ENCODE measurements at places on chromosomes 6 and 20.

- DNase-seq = no peak
Measured at GRCh38 chr6:26059941-26060340, 27.3 kb upstream of the HFE start.

DNA sequence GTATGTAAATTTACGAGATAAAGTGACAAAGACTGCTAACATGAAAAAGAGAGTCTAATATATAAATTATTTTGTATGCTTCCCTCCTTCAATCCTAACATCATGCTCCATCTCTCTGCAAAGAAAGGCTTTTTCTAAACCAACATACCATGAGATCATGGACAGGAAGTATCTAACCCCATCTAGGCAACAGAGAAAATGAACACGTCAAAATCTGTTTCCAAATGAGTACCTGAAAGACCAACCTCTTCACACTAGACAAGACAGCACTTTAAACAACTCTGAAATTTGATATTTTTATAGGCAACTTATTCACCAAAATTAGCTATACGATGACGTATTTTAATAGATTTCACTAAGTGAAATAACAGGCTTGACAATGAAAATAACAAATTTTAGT, 54.6 kb downstream of the MAN1A1 start:
- no peak for DNase-seq

- DNase-seq = no peak
Measured at GRCh38 chr20:15241681-15242080, 904.3 kb upstream of the FLRT3 start.

DNA sequence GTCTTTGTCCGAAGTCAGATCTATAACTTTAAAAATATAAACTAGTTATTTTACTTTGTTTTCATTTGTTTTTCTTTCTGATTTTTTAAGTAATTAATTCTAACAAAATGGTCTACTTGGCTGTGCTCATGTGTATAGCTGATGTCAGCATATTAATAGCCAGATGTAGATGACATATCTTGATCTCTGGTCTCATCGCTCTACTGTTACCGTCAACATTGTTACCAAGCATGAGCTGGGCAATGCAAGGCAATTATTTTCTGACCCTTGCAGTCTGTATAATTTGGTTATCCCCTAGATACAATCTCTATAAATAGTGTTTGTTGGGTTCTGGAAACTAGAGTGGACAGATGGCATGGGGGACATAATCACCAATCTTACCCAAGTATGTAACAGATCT, 151.6 kb upstream of the PTPRK start:
- no peak for DNase-seq

DNA sequence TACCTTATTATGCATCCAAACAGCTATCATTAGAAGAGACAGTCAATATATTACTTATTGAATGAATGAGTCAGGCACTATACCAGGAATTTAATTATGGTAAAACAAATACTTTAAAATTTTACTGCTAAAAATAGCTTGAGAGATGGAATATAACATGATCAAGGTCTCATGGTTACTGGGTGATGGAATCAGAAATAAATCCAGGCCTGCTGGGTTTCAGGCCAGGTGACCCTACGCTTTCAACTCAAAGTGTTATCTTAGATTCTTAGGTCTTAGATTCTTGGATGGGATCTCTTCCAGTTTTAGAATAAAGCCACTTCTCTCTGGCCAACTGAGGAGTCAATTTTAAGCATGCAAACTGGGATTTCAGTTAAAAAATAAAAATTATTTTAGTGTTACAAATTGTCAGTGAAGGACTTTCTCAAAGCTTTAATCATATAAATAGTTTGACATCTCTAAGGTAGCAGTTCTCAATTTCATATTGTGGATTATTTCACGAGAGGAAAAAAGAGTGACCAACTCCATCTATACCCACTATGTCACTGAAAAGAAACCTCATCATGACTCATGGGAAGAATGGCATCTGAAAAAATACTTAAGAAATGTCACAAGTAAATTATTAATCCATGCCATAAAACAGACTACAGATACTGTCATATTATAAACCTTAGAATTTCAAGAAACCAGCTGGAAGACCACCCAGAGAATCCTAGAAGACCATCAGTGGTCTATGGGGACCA, 283.4 kb upstream of the RUNX2 start:
- no peak for DNase-seq

DNA sequence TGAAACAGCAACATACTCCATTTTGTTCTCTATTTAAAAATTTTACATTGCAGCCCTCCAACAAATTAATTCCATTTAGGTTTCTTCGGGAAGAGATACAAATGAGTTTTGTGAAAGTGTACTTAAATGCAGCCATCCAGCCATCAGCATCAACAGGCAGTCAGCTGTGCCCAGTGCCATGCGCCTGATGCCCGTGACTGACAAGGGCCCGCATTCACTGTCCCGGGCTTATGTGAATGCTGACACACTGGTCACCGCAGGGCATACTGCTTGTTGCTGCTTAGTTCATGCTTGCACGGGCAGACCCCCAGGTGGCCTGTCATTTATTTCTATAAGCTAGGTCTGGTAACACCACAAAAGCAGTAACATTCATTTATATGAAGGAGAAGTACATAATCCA, 224.9 kb upstream of the QKI start:
- DNase-seq = no peak

DNA sequence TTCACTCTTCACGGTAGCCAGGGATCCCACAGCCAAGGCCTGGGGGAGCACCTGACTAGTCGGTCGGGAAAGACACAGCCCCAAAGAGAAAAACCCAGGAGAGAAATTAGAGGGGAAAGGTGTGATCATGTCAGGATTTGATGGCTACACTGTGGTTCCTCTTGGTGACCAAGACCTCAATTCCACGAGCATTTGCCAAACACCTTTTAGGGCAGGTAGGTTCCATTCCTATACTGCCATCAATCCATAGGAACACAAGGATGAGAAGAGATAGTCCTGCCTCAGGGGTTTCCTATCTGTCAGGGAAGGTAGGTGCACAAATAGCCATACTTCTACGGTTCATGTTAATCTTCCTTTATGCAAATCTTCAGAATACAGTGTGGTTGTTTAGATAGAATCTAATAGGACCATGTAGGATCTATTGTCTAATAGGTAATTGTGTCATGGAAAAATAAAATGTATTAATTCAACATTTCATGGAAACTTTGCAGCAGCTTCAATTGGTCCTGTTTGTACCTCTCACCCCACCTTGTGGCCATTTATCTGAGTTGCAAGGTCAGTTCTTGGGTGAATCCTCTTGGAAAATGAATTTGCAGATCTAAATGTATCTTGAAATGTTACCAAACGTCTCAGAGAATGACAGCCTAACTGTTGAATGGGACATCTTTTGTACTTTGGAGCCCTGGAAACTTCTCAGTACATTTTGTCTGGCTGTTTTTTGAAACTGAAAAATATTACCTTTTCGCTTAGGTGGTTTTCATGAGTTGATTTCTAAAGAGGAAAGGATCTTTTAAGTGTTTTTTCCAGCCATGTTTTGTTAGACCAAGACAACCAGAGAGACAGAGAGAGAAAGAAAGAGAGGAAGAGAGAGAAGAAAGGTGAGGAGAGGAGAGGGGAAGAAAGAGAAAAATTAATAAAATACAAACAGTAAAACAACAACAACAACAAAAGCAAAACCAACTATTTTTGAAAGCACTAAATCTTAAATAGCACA, 33.7 kb upstream of the IYD start:
- peak; percentile 24 for DNase-seq

- DNase-seq = no peak
Measured at GRCh38 chr6:69265706-69266105, 531.1 kb downstream of the LMBRD1 start.

GRCh38 chr20:14830466-14830865, 493.1 kb upstream of the FLRT3 start:
- no peak for DNase-seq

DNA sequence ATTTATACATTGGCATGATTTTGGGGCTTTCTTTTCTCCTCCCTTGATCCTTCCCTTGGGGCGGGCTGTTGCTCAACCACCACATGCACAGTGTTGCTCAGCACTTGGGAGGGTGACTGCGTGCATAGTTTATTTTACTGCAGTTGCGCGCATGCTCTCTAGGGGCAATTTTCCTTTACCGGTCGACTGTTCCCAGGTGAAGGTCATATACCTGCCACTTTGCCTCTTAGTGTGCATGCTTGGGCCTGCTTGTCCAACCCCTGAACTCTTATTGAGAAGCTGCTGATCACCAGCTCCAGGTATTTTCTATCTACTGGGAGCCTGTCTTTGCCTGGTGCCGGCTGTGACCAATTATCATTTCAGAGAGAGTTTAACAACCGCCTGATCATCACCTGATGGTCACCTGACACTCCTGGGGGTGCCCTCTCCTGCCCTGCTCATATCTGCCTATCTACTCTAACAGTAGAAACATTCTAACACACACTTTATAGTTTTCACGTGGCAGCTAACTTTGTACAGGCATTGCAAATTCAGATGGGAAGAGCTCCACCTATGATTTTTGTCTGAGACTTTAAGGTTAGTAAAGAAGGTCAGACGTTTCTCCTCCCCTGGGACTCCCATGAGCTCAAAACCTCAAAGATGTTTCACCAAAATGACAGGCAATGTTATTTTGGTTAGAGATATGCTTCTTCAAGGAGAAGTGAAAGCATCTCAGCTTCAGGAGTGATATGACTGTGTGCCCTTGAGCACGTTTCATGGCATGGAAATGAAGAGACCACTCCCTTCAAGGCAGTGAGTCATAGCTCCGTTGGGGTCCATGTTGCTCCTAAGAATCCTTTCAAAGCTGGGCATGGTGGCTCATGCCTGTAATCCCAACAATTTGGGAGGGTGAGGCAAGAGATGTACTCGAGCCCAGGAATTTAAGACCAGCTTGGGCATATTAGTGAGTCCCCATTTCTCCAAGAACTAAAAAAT, 227.5 kb upstream of the MYLIP start:
- DNase-seq = no peak

DNA sequence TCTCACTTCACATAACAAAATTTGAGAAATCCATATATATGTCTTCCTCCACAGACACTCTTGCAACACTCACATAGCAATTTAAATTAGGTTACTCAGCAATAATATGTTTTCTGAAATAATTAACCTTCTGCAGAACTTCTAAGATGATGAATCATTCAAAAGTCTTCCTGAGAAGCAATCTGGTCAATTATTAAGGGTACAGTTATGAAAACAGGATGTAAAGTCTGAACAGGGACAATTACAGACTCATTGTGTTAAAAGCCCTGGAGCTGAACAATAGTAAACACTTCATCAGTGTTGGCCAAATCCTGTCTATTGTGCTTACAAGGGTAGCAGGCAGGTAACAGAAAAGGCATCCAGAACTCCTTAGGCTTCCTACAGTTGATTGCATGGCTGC, 75.4 kb downstream of the FILIP1 start:
- no peak for DNase-seq

DNA sequence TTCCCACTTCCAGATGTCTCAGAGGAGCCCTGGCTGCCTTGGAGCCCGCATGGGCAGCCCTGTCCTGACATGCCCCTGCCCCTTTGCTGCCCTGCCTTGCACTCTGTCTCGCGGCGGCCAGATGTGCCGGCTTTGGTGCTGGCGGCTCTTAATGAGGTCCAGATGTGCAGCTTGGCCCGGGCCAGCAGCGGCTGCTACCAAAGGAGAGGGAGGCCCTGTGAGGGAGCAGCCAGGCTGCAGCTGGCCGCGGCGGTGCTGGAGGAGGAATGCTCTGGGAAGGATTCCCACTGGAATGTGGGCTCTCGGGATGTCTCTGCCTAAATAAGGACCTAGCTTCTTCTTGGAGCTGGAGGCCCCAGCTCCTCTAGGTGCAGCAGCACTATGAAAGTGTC, 72.4 kb downstream of the FGD2 start:
- DNase-seq = no peak

- DNase-seq = no peak
Measured at GRCh38 chr20:21521596-21522480, 8.0 kb upstream of the NKX2-2 start.

GRCh38 chr20:24834310-24834709, 114.8 kb upstream of the CST7 start:
- no peak for DNase-seq

- no peak for DNase-seq
Measured at GRCh38 chr20:840858-841567, 7.5 kb downstream of the FAM110A start.
